Pancreas (tissue), 10 donors: ENCODE measurements at places on chromosomes 7 and 10.

GRCh38 chr7:130669085-130669700 is 645 bp upstream of the COPG2 start:
- DNase-seq: no peak

DNA sequence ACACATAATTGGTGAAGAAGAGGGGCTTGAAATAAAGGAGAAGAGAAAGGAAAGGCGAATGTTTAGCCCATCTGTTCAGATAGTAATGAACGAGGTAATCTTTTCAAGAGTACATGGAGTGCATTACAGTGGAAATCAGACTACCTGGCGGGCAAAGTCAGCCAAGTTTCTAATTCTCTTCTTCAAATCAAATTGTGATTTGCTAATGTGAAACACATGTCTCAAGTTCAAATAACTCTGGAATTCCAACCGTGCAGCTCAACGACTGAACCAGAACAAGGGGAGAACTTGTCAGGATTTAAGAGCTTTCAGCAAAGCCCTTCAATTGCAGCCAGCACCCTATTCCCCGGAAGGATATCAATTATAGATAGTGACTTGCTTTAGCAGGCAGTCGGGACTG is 216.9 kb downstream of the GLI3 start:
- DNase-seq: no peak

DNA sequence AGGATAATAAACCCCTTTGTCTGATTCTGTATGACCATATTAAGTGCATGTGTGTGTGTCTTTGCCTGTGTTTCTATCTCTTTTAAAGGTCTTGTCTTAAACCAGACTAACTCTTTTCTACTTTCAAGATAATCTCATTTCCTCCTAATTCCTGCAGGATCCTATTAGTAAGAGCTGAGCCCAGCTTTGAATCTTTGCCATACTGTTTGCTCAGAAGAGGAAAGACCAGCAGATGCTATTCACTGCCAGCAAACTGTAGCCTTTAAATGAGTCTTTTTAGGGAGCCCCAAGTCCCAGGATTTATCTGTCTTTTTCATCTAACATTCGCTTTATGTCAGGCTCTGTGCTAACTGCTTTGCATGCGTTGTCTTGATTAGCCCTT is 2.9 kb downstream of the GPR158 start:
- DNase-seq: no peak

DNA sequence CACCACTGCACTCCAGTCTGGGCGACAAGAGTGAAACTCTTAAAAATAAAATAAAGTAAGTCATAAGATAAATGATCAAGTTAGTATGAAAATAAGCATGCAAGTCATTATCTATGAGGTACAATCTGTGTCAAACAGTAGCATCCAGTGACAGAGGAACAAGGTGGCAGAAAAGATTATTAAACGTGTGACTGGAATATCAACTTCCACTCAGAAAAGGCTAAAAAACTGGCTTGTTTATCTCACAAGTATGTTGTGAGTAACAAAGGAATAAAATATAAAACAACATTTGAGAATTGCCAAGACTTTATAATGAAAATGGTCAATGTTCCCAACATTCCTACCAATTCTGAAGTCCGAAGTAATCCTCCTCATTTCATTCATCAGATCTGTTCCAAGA is 30.3 kb downstream of the ITGB1 start:
- DNase-seq: no peak

- no peak for DNase-seq
Observed at GRCh38 chr10:390449-391100, 255.3 kb downstream of the ZMYND11 start.

GRCh38 chr10:34423673-34424625 is 391.1 kb downstream of the PARD3 start:
- no peak for DNase-seq

- no peak for DNase-seq
Observed at GRCh38 chr7:136931169-136931867, 62.9 kb downstream of the CHRM2 start.

DNA sequence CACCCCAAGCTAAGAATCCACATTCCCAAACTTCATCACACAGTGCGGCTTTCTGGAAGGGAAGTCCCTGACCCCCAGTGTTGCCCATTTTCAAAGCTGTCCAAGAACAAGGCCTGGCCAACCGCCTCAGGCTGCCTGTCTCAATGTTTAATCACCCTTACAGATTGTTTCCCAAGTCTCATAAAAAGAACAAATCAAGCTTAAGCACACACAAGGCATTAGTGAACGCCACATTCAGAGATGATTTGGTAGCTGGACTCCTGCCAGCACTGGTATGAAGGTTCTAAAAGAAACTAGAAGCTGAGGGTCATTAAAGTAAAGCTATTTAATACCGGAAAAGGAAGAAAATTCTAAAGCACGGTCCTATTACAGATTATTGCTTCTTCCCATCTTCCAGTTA is 35.6 kb downstream of the C10orf90 start:
- no peak for DNase-seq

DNA sequence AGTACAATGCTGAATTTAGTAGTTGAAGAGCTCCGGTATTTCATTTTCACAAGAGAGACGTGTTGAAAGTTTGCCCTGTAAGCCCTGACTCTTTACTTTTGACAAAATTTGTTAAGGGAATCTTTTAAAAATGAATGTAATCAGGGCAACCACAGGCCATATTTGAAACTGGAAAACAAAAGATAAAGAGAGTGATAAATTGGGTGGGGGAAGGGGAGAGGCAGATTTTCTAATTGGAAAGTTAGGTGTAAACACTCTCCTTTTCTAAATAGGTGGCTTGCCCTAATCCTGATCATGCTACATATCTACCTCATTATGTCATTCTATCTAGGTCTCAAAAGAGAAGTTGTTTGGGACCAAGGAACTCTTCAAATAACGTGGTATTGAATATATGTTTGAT is 90.7 kb downstream of the CABCOCO1 start:
- DNase-seq: no peak

DNA sequence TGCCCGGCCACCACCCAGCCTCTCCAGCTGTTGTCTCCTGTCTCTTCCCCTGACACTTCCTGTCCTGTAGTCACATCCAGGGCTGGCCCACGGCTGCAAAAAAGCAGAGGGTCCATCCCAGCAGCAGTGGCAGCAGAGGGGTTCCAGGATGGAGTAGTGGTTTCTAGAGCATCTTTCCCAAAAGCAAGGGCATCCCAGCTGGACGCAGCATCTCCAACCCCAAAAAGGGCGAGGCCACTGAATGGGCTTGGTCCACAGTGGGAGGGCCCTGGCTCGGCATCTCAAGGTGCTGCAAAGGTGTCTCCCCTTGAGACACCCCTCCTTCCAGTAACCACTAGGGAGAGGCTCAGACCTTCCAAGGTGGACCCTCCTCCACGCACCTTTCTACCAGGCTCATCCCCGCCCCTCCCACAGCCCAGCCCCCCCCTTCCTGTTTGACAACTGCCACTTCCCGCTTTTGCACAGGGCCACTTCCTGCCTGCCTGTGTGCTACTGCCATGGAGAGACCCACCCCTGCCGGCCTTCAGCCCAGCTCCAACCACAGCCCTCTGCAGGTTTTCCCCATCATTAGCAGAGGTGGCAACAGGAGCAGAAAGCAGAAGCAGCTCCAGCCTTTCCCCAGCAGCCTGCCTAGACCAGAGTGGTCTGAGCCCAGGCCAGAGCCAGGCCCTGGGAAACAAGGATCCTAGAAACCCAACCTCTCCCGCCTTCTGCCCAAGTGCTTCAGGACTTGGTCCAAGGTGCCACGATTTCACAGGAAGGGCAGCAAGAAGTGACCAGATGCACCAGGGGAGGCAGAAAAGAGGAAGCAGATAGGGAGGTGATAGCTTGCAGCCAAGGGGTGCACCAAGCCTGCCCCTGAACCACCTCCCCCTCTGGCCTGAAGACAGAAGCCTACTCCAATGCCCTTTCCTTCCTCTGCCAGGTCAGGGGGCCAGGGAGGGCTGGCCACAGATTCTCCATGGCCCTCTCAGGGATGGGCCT is 8.6 kb downstream of the CAMK2G start:
- DNase-seq: no peak

DNA sequence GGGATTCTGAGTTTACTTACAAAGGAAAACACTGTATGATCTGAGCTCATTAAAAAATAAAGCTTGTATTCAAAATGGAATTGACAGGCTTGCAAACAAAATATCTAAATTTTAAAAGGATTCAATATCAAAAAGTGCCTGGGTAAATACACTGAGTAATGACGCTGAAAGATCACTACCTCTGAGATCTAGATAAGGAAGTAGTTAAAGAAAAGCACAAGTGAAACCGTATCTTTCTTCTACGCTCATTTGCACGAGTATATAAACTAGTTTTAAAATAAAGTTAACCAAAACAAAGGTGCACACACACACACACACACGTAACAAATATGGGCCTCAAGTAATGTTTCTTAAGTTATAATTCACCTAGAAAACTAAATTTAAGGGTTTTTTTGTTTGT is 93.4 kb downstream of the SNX13 start:
- DNase-seq: no peak

DNA sequence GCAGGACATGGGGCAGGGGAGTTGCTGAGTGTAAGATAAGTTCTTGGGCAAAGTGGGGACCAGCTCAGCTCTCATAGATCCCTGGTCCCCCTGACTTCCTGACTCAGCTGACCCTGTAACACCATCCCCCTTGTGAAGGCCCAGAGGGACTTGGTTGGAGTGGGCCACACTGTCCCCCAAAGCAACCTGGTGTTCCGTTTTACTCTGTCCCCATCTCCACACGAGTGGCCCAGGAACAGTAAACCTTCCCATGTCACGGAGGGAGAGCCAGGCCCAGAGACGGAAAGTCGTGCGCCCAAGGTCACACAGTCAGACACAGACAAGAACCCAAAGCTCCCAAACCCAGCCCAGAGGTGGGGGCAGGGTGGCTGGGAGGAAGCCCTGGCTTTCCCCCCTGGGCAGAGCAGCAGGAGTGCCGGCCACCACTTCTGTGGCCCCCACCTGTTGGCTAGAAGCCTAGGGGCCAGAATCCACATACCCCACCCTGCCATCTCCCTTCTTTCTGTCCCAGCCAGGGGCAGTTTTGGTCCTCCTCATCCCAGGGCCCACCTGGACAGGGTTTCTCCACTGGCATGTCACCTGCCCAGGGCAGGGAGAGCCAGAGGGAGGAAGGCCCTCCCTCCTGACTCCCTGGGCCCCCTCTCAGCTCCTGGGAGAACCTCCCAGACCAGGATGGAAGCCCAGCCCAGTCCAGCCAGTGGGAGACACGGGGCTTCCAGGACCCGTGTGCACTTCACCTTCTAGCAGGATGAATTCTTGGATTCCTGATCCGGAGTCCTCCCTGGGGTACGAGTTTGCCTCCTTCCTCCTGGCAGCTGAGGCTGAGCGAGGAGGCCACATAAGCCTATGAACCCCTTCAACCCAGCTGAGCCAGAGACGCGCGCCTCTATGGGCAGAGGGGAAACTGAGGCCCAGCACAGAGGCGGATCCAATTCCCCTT is 20.6 kb upstream of the VPS37D start:
- DNase-seq: no peak

DNA sequence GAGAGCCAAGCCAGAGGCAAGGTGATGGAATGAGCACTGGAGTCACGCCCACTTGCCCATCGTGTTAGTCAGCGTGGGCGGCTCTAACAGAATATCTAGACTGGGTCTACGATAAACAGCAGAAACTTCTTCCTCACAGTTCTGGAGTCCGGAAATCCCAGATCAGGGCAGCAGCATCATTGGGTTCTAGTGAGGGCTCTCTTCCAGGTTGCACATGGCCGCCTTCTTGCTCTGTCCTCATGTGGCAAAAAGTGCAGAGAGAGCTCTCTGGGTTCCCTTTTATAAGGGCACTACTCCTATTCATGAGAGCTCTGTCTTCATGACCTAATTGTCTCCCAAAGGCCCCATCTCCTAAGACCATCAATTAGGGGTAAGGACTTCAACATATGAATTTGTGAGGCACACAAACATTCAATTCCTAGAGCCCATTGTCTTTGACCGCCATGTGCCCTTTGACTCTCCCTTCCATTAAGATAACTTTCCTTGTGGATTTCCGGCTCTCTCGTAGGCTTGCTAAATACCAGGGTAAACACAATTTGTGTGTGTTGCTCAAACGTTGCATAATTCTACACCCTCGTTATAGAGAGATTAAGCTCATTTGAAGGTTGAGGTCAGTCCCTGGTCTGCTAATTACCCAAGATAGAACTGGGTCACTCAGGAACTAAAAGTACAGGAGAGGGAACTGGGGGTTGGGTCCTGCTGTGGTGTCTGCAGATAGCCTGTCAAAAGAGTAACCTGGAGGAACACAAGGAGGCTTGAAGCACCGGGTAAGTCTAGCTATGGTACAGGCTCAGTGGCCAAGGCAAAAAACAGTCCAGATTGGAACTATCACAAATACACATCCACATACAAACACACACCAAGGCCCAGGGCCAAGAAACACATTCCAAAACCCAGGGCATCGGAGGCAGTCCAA is 28.7 kb upstream of the USP6NL start:
- DNase-seq: no peak

DNA sequence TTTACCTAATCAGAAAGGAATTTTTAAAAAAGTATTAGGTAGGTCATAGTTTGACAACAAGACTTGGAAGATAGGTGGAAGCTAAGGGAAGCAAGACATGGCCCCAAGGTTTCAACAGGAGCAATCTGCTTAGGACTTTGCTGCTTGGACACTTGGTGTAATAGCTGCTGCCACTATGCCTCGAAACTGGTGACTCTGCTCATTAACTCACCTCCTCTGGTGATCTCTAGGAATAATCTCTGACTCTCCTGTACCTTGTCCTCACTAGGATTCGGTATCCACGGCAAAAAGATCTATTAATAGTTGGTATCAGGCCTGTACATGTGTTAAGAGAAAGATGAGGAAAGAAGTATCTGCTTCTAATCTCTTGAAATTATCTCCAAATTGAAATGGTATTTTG is 53.1 kb downstream of the PTEN start:
- no peak for DNase-seq

- no peak for DNase-seq
Observed at GRCh38 chr7:116395141-116395791, 104.3 kb upstream of the CAV2 start.

DNA sequence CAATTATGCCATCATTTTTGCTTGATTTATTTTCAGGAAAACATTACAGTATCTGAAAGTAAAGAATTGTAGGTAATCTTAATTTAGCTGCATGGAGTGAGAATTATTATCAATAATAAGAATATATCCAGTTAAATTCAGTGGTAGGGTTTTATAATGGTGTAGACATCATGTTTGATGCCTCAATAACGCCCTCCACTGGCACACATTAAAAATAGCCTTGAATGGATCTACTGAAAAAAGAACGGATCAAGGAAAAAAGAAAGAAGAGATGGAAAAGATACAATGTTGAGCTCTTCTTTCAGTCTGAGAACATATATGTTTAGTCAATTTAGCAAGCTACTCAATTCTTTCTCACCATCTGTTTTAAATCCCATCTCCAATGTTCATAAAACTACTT is 319.2 kb downstream of the CDC14C start:
- no peak for DNase-seq
